ENCODE measurements at places on chromosomes 1 and 21.

DNA sequence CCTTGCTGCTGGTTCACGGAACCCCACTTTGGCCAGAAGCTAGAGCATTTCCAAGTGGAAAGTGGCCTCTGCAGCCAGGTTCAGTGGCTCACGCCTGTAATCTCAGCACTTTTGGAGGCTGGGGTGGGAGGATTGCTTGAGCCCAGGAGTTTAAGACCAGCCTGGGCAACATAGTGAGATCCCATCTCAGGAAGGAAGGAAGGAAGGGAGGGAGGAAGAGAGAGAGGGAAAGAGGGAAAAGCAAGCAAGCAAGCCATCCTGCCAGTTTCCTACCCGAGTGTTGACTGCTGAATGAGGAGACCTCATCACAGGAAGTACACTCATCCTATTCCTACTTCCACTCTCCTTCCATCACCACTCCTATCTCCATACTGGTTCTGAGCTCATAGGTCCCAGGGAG, 12.8 kb upstream of the KLF17 start:
- no peak for DNase-seq

GRCh38 chr1:214438075-214438474, 113.3 kb downstream of the PTPN14 start:
- no peak for DNase-seq

- peak; percentile 6 for DNase-seq
Observed at GRCh38 chr1:228735871-228736586, 750 bp downstream of the RHOU start.

GRCh38 chr21:45168522-45168921, 94.1 kb downstream of the ADARB1 start:
- no peak for DNase-seq

DNA sequence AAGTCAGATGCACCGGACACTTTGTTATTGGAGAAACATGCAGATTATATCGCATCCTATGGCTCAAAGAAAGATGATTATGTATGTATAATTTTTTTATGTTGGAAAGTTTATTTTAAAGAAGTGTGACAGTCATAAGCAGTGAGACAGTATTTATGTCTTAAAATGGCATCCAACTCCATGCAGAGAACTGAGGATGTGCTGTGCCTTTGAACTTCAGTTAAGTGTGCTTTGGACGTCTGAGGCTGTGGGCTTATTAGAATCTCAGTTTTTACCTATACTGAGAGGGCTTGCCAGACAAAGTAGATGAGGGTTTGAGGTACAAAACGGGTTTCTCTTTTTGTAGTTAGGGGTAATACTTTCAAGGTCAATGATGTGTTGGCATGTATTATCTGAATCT, 1.5 kb downstream of the RABGGTB start:
- no peak for DNase-seq

DNA sequence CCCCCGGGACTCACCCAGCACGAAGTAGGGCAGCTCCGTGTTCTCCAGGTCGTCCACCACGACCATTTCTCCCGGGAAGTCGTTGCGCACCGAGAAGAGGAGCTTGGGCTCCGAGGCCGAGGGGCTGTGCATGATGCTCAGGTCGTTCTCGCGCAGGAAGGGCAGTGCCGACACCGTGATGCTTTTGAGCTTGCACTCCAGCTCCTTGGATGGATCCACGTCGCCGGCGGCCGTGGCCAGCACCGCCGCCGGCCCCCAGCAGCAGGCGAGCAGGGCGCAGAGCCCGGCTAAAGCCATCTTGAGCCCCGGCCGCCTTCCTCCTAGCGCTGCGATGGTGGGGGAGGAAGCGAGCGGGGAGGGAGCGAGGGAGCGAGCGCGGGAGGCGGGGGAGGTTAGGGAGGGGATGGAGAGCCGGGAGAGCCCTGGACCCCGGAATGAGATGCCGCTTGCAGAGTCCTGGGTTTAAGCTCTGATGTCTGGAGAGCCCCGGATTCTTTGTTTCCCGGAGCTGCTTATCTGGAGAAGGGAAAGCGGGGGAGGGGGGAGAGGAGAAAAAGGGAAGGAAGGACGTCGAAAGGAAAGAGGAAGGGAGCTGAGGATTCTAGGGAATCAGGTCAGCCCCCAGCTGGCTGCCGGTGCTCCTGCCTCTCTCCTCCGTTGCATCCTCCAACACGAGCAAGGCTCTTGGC, at the start of gene ASTN1:
TSS of gene ASTN1 (minus strand) at position 333 of the 689 bp plus-strand sequence. CDS start at position 297, 36 bp downstream.
- no peak for DNase-seq

- DNase-seq, result no peak
Observed at GRCh38 chr1:183585038-183585437, 5.2 kb downstream of the NCF2 start.

DNA sequence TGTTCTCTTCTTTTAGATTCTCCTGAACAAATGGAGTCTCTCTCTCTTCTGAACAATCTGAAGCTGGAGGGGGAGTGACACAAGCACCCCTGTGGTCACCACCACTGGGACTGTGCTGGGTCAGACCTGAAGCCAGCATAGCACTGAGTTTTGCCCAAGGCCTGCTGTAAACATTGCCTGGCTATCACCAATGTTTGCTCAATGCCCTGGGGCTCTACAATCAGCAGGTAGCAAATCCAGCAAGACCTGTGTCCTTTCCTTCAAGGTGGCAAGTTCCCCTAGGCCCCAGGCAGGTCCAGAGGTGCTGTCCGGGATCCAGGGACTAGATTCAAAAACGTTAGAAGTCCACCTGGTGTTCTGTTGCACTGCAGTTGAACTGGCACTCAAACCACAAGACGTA, 282.8 kb upstream of the PROX1 start:
- no peak for DNase-seq

- DNase-seq, result no peak
Observed at GRCh38 chr1:65209005-65209885, 61.2 kb downstream of the AK4 start.

DNA sequence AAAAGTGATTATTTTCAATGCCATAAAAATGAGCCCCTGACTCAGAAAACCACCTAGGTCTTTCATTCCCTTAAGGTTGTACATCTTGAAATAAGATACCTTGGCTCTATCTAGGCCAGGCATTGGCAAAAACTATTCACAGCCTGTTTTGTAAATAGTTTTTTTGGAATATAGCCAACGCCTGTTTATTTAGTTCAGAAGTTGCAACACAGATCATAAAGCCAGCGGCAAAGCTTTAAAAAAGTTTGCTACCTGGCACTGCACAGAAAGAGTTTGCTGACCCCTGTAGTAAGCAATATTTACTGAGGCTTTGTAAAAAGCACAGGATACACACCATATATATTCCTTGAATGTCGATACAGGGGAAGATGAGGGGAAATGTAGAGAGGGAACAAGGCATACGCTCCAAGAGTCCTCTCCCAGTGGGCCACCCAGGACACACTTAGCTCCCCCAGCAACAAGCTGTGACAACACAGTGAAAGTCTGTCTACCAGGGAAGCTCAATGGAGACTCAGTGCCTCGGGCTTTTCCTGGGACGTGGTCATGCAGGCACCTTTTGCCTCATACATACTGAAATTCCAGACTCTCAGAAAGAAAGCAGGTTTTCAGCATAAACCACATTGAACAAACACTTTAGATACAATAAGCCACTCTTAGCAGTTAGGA, 20.5 kb downstream of the TARBP1 start:
- DNase-seq, result no peak

DNA sequence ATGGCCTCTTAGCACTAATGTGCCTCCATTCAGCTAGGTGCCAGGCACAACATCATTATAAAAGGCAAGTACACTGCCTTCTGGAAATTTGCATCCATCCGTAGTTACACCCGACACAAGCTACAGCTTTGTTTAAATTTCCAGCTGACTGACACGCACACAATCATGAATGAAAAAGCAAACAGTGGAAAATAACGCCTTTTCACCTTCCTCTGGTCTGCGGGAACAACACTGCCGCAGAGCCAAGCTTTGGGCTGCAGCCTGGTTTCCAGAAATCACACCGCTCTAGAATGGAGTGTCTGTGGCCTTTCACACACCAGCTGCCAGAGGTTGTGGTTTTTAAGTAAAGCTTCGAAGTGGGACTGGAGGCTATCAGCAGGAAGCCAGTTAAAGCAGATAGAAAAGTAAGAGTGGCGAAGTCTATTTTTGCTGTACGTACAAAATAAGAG, 142.8 kb upstream of the COA6 start:
- no peak for DNase-seq

DNA sequence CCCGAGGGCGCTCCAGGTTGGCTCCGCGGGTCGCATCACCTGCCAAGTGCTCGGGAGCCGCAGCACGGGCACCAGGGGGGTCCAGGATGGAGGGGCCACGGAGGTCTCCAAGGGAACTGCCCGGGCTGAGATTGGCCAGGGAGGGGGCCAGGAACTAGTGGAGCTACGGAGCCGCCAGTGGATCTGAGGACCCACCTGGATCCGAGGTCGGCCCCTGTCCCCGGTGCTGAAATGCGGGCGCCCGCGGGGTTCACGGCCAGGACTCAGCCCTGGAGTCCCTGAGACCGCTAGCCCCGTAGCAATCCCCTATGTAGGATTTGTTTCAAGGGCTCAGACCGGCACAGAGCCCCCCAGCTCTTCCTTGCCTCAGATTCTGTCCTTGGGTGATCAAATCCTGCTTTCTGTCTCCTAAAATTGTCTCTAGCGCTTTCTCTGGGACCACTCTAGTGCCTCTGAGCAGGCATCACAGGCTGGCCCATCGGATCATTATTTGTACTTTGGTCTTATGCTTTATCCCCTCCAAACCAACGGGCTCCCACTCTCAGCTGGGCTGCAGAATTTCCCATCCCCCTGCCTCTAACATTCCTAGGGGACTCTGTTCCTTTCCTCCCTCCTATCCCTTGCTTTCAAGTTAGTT, 27.3 kb downstream of the KIAA2013 start:
- DNase-seq, result no peak

- no peak for DNase-seq
Observed at GRCh38 chr1:231192620-231193163, 30.8 kb downstream of the TRIM67 start.

- DNase-seq, result no peak
Observed at GRCh38 chr1:71835442-71835813, 446.9 kb downstream of the NEGR1 start.

DNA sequence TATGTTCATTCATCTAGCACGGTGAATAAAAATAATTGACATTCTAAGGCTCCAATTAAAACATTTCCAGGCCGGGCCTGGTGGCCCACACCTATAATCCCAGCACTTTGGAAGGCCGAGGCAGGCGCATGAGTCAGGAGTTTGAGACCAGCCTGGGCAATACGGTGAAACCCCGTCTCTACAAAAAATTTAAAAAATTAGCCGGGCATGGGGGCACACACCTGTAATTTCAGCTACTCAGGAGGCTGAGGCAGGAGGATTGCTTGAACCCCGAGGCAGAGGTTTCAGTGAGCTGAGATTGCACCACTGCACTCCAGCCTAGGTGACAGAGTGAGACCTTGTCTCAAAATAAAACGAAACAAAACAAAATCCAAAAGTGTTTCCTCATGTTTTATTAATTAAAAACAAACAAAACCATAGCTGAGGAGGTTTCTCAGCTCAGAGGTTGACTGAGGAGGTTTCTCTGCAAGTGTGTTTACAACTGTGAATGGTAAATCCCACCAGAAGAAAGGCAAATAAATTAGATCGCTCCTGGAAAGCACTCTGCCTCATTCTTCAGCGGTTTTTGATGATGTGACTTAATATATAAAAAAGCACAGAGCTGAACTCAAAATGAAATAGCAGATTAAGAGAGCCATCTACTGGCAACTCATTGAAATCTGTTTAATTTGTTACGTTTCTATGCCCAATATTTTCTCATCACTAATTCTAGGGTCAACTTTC, 37.7 kb upstream of the ATG4C start:
- DNase-seq, result no peak

GRCh38 chr1:64212031-64212430, 8.6 kb downstream of the UBE2U start:
- DNase-seq, result no peak

GRCh38 chr1:71350805-71351204, 270.0 kb upstream of the ZRANB2 start:
- DNase-seq, result no peak

DNA sequence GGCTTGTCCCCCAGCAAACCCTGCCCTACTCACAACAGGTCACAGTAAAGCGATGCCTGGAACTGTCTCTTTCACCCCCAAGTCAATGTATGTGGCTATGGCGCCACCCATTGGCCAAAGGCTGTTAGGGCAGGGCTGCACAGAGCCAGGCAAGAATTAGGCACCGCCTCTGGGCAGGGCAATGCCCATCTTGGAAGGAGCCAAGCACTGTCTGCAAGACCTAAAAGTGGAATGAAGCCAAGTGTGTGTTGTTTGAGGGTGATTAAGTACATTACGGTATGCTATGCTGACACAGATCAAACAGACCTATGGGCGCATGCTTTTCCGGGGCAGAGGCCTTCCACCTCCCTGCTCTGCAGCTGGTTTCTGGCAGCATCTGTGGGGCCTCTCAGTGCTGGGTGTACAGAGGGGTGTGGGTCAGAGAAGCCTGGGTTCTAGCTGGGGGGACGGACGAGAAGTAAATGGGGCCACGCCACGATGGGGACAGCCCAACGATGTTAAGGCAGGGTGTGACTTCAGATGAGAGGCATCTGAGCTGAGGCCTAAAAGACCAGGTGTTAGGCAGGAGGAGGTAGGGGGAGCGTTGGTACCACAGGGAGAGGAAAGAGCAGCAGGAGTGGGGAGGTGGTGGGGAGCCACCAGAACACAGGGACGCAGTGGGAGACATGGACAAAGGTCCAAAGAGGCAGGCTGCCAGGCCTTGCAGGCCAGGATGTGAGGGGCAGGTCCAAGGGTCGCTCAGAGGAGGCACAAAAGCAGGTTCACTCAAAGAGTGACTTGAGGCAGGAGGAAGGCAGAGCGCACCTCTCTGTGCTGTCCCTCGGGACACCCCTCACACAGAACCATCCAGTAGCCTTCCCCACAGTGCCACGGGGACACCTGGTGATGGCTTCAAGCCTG, 49.8 kb downstream of the ACOT7 start:
- peak; percentile 38 for DNase-seq

DNA sequence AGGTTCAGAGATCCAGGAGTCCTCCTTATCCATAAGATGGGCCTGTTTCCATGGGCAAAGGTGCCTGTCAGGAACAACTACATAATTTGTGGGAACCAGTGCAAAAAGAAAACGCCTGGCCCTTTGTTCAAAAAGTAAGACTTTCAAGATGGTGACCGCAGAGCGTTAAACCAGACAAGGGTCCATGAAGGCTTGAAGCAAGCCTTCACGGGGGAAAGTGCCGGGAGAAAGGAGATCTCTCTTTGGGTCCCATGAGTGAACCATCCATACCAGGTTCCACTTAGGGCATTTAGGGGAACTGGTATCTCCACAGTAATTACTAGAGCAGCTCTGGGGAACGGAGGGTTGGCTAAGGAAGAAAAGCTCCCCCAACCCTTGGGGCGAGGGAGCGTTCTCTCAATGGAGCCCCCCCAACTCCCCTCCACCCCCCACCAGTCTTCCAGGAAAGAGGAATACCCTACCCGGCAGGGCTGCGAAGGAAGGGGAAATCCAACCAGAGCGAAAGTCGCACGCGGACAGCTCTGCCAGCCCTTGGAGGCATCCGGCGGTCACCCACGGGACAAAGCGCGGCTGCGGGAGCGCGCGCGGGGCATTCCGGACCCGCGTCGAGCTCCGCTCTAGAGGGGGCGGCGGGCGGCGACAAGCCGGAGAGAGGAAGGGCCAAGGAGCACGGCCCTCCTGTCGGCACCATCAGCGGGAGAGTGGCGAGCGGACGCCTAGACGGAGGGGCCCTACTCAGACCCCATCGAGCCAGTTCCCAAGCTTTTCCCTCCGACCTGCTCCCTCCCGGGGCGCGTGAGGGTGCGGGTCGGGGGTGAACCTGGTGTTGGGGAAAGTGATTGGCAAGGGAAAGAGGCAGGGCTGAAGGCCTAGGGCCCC, 687 bp upstream of the RASSF5 start:
- DNase-seq, result no peak

GRCh38 chr1:70890408-70890807, 157.2 kb downstream of the PTGER3 start:
- DNase-seq, result no peak

GRCh38 chr1:35577071-35577998, 4.2 kb downstream of the TFAP2E start:
- DNase-seq, result peak; percentile 41

Data from activated T-cell treated with anti-CD3 and anti-CD28 coated beads for 1 hour (primary cell).